ENCODE measurements at places on chromosomes 3 and 15.

DNA sequence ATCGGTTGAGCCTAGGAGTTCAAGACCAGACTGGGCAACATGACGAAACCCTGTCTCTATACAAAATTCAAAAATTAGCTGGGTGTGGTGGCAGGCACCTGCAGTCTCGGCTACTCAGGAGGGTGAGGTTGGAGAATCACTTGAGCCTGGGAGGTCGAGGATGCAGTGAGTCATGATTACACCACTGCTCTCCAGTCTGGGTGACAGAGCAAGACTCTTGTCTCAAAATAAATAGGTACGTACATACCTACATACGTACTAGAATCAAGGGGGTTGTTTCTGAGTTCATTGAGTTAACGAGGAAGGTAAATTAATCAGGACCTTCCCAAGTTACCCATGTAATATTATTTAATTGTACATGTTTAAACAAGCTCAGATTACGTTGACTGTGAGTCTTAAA lies 97.5 kb downstream of the CHL1 start:
- DNase-seq = no peak

DNA sequence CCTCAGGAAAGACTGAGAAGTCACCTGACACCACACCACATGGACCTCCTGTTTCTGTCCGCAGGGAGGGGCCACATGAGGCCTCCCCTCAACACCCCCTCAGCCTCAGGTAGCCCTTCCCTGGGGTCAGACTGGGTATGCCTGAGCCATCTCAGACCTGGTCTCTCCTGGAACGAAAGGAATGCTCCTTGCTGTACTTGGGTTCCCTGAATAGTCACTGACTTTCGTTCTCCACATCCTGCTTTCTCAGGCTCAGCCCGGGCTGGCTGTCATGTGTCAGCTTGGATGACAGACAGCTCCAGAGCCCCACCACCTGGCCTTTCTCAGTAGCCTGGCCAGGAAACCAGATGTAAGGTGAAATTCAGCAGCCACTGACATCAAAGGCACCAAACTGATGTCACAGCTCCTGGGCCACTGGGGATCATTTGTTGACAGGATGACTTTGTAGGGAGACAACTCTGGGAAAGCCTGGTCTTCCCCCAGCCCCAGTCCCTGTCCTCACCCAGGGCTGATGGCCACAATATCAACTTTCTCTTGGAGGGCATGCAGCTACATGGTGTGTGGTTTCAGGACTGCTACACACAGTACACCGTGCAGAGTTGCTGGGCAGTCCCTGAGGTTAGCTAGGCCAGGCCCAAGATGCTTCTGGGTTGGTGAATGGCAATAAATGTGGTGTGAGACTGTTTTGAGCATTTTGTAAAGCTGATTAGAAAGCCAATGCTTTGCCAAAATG lies 141.4 kb upstream of the MRPS22 start:
- no peak for DNase-seq

- no peak for DNase-seq
Observed at GRCh38 chr3:125401402-125401801, 26.3 kb upstream of the ZNF148 start.

DNA sequence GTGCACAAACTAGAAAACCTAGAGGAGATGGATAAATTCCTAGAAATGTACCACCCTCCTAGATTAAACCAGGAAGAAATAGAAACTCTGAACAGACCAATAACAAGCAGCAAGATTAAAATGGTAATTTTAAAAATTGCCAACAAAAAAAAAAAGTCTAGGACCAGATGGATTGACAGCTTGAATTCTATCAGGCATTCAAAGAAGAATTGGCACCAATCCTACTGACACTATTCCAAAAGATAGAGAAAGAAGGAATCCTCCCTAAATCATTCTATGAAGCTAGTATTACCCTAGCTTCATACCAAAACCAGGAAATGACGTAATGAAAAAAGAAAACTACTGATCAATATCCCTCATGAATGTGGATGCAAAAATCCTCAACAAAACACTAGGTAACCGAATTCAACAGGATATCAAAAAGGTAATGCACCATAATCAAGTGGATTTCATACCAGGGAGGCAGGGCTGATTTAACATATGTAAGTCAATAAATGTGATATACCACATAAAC lies 10.1 kb upstream of the CCR1 start:
- no peak for DNase-seq

DNA sequence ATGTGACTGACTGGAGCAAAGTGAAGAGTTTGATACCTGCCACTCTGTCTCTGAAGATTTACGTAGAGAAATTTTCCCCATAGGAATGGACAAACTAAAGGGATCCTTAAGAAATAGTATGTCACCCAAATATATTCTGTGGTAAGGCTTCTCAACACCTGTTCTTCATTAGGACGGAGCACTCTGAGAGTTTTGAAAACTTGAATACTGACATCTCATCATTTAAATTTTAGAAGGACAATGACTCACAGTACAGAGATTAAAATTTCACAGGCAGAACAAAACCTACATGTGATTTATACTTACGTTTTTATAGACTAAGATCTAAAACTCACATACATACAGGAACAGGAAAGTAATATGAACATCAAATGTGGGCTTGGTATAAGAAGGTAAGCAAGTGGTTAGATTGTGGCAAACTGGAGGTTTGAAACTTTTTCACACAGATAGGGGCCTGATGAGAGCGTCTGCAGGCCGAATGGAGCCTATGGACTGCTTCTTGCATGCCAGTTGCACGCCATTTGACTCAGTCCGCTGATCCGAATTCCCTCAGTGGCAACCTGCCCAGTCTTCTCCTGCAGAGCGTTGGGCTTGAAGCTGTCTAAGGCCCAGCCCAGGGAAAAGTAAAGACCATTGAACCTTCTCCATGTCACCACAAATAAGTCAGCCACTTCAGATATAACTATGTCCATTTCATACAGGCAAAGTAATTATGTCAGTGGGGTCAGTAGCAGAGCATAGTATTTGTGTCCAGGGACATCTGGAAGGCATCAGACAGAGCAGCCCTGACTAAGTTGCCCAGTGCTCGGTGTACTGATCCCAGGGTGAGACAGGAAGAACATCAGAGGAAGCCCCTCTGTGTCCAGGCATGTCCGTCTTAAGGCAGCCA lies 45.7 kb downstream of the ZBTB38 start:
- no peak for DNase-seq

All from left lobe of liver (tissue), 2 donors.